ENCODE measurements at places on chromosomes 16 and 17.

- no peak for DNase-seq
These were observed 1.2 kb downstream of the NPTX1 start for GRCh38 chr17:80474961-80475909.

DNA sequence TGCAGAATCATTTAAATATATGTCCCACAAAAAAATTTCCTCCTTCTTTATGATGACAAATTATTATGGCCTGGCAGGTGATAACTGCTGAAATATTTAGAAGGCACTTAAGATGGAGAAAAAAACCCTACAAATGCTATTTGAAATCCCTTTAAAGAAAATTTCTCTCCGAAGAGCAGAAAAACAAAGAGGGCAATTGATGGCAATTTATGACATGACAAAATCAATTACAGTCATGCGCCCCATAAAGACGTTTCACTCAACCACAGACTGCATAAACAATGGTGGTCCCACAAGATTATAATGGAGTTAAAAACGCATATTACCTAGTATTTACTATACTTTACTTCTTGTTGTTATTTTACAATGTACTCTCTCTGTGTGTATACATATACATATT is 25.2 kb upstream of the KIF2B start:
- no peak for DNase-seq

GRCh38 chr17:8806926-8807550 is 7.9 kb upstream of the MFSD6L start:
- no peak for DNase-seq

- no peak for DNase-seq
These were observed 329.2 kb downstream of the HS3ST3B1 start for GRCh38 chr17:14630046-14630445.

All from body of pancreas (tissue), 4 donors.